Foreskin keratinocyte (primary cell): ENCODE measurements at places on chromosomes 13 and 19. TPM values are rescaled to one million over a fixed set of nuclear protein-coding genes. Genes with fewer than 3 reads are reported as not detected.

ACER1 gene
- total RNA-seq: not detected in 2 replicates

RGL3 gene
- not detected in 2 replicates for total RNA-seq

PLPPR3 gene
- not detected in 2 replicates for total RNA-seq

LILRA1 gene
- not detected in 2 replicates for total RNA-seq

NANOS2 gene
- total RNA-seq: not detected in 2 replicates

TLE5 gene
- total RNA-seq: 343 TPM in 2 replicates

NLRP7 gene
- not detected in 2 replicates for total RNA-seq

ICAM4 gene
- total RNA-seq: 0.49 and 0.71 TPM in 2 replicates

DNAAF3 gene
- total RNA-seq: 7.3 and 9.1 TPM in 2 replicates

PNMA8A gene
- 1.4 TPM in 2 replicates for total RNA-seq

IL11 gene
- 3.7 and 5.8 TPM in 2 replicates for total RNA-seq
